ENCODE measurements at places on chromosomes 1 and 21.

DNA sequence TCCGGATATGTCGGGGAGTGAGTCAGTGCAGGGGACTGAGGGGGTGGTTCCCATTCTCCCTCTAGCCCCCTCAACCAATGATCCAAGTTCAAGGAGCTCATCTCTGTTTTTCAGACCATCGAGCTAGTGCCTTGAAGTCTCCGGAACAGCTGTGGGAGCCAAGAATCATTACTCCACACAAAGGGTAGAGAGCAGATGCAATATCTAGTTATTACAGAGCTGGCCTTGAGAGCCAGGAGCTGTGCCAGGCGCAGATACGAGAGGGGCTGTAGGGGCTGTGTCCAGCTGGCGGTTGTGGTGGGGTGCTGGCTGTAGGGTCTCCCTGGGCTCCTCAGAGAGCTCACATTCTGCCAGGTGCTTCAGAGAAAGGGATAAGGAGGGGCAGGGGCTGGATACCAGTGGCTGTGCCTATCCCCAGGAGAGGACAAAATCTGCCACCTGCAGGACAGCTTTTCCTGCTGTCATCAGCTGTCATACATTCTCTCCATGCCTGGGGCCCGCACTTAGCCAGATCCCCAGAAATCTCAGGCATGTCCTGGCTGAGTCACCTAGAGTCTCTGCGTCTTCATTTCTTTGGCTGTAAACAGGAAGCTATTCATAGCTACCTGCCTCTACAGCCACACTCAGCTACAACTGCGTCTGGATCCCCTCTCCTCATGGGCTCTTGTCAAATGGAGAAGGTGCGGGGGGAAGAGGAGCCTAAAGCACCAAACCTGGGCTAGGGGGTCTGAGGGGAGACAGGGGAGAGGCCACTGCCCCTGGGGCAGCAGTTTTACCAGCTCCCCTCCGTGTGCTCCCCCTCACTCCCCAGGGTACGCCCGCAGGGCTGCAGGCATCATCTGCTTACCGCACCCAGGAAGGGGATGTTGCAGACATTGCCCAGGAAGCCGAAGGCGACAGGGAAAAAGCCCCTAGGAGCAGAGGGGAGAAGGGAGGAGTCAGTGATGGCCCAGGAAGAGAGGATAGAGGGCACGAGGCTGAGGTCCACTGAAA is 2.4 kb upstream of the KISS1 start:
- DNase-seq = no peak

DNA sequence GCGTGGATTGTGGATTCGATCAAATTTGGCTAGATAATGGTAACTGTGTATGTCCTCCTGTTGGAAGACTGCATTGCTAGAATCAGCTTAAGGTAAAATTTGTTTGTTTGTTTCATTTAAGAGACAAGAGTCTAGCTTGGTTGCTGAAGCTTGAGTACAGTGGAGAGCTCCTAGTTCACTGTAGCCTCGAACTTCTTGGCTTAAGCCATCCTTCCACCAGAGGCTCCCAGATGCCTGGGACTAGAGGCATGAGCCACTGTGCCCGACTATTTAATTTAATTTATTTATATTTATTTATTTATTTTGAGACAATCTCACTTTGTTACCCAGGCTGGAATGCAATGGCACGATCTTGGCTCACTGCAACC is 1.5 kb downstream of the PHACTR4 start:
- no peak for DNase-seq

DNA sequence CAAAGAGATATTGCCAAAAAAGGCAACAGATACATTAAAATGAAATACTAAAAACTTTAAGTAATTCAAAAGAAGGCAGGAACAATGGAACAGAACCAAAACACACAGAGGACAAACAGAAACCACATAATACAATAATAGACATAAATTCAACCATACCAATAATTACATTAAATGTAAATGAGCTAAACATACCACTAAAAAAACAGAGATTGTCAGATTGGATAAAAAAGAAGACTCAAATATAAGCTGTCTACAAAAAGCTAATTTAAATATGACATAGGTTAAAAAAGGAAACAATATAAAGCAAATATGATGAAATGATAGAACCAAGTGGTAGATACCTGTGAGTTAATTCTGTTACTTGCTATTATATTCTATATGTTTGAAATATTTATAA is 44.1 kb upstream of the ATP5PO start:
- DNase-seq = no peak

DNA sequence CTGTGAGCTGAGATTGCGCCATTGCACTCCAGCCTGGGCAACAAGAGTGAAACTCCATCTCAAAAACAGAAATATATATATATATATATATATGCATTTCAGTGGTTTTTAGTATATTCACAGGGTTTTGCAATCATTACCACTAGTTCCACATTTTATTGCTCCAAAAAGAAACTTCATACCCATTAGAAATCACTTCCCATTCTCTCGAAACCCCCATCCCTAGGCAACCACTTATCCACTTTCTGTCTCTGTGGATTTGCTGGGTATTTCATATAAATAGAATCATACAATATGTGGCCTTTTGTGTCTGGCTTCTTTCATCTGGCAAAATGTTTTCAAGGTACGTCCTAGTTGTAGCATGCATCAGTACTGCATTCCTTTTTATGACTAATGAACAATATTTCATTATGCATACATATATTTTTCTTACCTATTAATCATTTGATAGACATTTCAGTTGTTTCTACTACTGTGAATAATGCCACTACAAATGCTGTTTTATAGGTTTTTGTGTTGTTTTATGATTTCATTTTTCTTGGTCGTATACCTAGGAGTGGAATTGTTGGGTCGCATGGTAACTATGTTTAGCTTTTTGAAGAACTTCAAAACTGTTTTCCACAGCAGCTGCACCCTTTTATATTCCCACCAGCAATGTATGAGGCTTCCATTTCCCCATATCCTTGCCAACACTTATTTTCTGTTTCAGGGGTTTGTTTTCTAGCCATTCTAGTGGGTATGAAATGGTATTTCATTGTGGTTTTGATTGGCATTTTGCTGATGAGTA is 95.9 kb downstream of the PHTF1 start:
- no peak for DNase-seq

DNA sequence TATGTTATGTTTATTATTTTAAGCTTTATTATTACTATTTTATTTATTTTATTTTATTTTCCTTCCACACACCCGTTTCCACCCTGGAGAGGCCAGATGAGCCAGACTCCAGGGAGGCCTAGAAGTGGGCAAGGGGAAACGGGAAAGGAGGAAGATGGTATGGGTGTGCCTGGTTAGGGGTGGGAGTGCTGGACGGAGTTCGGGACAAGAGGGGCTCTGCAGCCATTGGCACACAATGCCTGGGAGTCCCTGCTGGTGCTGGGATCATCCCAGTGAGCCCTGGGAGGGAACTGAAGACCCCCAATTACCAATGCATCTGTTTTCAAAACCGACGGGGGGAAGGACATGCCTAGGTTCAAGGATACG is 468 bp upstream of the MX1 start:
- DNase-seq = no peak

- DNase-seq = no peak
Observed at GRCh38 chr1:210541680-210542358, 213.1 kb downstream of the HHAT start.

- no peak for DNase-seq
Observed at GRCh38 chr1:21922090-21923013, 14.8 kb downstream of the HSPG2 start.

DNA sequence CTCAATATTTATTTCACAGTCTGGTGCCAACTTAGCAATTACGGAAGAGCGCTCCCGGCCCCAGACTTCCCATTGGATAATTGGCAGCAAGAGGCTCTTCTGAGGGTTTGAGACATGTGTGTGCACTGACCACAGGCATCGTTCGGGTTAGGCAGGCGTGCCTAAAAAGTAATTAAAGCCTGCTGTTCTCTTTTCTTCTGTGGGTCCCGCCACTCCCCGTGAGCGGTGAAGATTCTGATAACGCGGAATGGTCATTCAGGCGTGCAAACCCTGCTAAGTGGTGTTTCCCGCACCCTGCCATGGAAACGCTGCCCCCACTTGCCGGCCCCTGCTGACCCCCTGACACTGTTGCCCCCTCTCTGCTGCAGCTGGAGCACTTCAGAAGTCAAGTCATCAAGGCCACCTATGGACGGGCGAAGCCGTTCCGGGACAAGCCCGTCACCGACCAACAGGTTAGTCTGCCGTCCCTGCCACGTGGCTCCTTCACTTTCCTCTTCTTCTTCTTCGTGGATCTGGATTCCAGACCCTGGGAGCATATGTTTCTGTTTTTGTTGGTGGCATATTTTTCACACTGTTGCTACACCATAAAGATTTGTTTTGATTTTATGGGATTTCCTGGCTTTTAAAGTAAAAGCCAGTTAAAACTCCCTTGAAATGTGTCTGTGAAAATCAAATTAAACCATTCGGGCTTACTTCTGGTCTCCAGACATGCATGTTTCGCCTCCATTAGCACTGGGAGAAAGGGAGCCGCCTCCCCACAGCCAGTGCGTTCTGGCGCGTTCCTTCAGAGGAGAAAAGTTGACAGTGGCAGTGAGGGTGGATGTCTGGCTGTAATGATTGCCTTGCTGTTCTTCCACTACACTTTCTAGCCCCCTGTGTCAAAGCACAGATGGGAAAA is 79.9 kb downstream of the FHAD1 start:
- no peak for DNase-seq

- no peak for DNase-seq
Observed at GRCh38 chr1:168529518-168529917, 14.3 kb downstream of the XCL2 start.

GRCh38 chr1:6260433-6260934 is 414 bp downstream of the GPR153 start:
- no peak for DNase-seq

DNA sequence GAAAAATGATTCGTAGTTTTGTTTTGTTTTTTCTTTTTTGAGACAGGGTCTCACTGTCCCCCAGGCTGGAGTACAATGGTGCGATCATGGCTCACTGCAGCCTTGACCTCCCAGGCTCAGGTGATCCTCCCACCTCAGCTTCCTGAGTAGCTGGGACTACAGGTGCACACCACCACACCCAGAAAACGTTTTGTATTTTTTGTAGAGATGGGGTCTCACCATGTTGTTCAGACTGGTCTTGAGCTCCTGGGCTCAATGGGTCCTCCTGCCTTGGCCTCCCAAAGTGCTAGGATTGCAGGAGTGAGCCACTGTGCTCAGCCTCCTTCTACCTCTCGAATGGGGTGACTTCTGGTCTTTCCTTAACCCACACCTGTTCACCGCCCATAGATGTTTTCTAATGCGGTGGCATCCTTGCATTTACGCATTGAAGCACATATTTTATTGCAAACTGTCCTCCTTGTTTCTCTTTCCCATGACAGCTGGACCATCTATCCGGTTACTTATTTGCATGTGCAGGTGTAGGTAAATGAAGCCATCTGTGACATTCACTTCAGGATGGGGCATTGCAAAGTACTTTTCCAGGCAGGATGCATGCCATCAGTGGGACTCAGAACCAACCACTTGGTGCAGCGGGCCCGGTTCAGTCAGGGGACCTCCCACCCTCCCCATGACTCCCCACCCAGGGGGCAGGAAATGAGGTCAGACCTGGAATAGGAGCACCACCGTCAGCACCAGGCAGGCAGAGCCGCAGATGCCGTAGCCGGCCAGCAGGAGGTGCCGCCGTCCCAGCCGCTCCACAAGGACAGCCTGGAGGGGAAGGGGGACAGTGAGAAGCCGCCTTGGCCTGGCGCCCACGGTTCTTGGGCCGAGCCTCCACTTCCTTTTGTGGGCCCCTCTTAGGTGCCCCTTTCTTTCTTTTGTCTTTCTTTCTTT is 16.5 kb downstream of the SLC2A7 start:
- DNase-seq = no peak

- DNase-seq = no peak
Observed at GRCh38 chr1:184555665-184556641, 169.1 kb downstream of the C1orf21 start.

GRCh38 chr1:224791362-224791941 is 138.0 kb upstream of the DNAH14 start:
- no peak for DNase-seq

- DNase-seq = no peak
Observed at GRCh38 chr1:198086051-198086745, 70.6 kb upstream of the NEK7 start.

DNA sequence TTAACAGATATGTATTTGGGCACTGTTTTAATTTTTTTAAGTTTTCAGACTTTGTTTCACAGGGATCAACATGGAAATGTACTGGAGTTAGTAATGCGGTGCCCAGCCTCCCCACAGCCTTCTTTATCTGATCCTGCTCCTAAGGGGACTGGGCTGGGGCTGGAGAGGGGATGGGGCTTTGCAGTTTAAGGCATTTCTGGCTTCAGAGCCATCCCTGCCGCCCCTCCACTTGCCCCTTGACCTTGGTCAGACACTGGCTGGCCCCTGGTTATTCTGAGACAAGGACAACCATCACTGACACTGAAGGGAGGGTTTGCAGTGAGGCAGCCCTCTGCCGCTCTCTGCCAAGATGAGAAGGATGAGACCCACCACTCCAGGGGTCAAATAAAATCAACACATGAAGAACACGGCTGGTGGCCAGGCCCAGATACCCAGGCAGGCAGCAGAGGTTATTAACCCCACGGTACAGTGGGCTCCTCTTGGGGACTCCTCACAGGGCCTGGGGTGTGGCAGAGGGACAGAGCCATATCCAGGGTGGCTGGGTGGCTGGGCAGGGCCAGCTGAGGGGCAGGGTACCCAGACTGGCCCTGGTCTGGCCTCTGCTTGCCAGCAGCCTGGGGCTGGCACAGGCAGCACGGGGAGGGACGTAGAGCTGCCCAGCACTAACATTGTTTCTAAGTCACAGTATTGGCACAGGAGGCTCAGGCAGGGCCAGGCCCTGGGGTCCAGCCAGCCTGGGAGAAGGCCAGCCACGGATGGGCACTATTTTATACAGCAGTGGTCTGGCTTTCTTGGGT is 7.2 kb upstream of the UBE2U start:
- no peak for DNase-seq

GRCh38 chr1:101431956-101432510 is 195.2 kb downstream of the S1PR1 start:
- DNase-seq = no peak

- DNase-seq = no peak
Observed at GRCh38 chr1:53409233-53409632, 50.0 kb upstream of the DMRTB1 start.

All from activated T-helper 1 cell treated with anti-CD3 and anti-CD28 coated beads, Interleukin-2, amount 50 U/mL, for 16 hours (primary cell).